CD4-positive, alpha-beta T cell (primary cell): ENCODE measurements at places on chromosomes 5 and 9. TPM values are rescaled to one million over a fixed set of nuclear protein-coding genes. Genes with fewer than 3 reads are reported as not detected.

GRCh38 chr9:36864491-36865410, 169.3 kb downstream of the PAX5 start:
- no peak for DNase-seq

DNA sequence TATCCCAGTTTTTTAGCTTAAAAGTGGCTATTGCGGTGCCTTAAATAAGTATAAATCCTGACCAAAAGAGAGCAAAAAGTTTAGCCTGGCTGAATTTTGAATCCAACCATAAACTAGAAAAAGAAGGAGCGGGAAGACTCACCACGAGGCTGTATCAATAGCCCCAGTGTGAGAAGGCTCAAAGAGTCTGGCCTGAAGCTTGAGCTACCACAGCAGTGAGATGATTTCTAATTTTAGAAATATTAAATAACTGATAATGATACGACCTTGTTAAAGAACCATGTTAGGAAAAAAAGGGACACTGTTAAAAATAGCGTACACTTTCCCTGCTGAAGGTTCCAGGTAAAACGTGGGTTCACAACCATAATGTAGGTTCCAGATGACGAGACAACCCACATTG, 134.1 kb upstream of the ZNF462 start:
- DNase-seq = no peak

The PLPP7 gene
- not detected for total RNA-seq

DNA sequence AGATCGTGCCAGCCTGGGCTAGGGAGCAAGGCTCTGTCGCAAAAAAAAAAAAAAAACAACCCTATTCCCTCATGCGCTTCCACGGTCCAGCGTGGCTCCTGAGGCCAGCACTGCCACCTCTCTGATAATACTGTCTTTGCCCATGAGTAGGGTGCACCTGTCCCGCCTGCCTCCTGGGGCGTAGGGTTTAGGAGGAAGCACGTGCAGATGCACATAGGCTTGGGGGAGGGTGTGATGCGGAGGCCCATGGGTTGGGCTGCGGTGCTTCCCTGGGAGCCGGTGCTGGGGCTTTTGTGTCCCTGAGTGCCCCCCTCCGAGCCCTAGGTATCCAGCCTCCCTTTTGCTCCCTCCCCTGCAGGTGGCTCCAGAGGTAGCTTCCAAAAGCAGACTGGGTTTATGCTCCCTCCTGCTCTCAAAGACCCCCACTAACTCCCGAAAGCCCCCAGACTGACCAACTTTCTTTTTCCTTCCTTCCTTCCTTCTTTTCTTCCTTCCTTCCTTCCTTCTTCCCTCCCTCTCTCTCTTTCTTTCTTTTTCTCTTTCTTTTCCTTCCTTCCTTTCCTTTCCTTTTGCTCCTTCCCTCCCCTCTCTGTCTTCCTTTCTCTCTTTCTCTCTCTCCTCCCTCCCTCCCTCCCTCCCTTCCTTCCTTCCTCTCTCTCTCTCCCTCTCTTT, 12.8 kb downstream of the FGFR4 start:
- DNase-seq = no peak

GRCh38 chr5:76565009-76565408, 58.2 kb downstream of the F2RL2 start:
- DNase-seq = no peak

DNA sequence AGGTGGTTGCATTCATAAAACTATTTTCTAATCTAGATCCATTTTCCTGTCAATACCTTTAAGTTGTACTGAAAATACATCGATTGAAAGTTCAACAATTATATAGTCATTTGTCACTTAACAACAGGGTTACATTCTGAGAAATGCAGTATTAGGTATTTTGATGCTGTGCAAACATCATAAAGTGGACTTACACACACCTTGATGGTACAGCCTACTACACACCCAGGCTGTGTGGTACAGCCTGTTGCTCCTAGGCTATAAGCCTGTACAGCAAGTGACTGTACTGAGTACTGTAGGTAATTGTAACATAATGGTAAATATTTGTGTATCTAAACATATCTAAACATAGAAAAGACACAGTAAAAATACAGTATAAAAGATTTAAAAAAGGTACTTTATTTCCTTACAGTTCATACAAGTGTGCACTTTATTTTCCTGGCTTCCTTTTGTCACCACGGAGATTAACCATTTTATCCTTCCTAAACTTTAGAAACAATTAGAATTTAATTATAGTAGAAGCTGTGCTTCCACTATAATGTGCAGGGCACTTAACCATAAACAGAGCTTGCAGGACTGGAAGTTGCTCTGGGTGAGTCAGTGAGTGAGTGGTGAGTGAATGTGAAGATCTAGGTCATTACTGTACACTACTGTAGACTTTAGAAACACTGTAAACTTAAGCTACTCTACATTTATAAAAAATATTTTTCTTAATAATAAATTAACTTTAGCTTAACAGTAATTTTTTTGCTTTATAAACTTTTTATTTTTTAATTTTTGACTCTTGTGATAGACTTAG, 42.9 kb upstream of the MEF2C start:
- DNase-seq = no peak

GRCh38 chr5:33043343-33043997, 332.3 kb downstream of the NPR3 start:
- DNase-seq = no peak

GRCh38 chr9:113158446-113158845, 7.6 kb downstream of the SLC31A2 start:
- DNase-seq = no peak

The GARIN3 gene
- not detected for total RNA-seq
